NK-92 treated with Interleukin-12 subunit alpha and Interleukin-12 subunit beta, amount 100 ng/mL, for 24 hours (cell line): ENCODE measurements at places on chromosomes 6 and 20.

GRCh38 chr6:122995921-122996793, at the start of gene CLVS2:
Gene CLVS2 (plus strand): TSS chr6:122996235. CDS start chr6:122997778, 1,543 bp downstream.
- no peak for DNase-seq

DNA sequence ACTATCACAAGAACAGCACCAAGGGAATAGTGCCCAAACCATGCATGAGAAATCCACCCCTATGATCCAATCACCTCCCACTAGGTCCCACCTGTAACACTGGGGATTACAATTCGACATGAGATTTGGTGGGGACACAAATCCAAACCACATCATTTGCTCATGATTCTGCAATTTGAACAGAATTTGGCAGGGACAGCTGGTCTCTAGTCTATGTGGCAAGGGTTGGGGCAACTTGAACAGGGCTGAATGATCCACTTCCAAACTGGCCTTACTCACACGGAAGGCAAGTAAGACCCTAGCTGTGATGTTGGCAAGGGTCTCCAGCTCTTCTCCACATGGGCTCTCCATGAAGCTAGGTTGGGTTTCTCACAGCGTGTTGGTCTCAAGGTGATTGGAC, 10.1 kb upstream of the FKBP5 start:
- no peak for DNase-seq

DNA sequence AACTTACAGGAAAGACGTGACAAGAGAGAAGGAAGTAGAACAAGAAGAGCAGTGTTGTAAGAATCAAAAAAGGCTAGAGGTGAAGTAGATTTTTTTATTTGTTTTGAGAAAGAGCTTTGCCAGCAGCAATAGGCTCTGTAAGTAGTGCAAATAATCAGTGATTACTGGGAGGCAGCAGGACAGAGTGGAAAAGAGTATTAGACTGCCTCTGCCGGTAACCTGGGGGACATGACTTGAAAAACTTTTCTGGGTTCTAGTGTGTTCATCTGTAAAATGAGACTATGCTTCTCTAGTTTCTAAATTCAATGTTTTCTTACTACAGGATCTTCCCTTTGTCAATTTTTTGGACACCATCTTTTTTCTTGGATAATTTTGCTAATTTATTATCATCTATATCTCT, 5.8 kb upstream of the IRAK1BP1 start:
- no peak for DNase-seq

GRCh38 chr6:111624401-111625098, 18.9 kb upstream of the TRAF3IP2 start:
- no peak for DNase-seq

DNA sequence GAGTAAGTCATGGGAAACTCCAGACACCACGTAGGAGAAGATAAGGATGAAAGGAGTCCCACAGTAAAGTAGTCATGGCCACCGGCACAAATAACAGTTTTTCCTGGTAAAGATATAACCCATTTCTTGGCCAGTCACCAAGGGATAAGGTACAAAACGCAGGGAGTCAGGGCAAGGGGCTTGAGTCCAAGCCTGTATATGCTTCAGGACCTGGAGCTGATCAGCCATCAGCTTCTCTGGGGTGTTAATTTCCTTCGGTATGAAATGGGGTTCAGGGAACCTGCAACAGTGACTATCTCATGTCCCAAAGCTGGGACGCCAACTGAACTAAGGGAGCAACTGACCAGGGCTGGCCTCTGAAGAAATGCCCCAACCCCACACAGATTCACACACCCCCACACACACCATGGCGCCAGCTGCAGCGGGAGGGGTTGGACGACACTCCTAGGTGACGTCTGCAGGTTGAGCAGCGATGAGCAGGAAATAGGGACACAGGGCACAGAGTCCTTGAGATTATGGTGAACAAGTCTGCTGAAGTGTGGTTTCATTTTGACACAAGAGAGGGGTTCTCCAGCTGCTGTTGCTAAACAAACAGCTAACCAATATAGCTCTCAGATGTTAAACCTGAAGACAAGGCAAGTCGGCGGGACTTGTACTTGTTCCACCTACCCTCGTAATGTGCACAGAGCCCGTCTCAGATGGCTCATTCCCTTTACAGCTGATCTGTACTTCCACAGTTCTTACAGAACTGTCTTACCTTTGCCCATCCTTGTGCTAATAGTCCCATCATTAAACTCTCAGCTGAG, 7.4 kb upstream of the ADTRP start:
- DNase-seq: no peak
